Ureter (tissue), 1 donor: ENCODE measurements at places on chromosomes 5 and 9. TPM values are rescaled to one million over a fixed set of nuclear protein-coding genes. Genes with fewer than 3 reads are reported as not detected.

- DNase-seq, result no peak
Observed at GRCh38 chr5:152061095-152061494, 136.4 kb upstream of the GLRA1 start.

GRCh38 chr5:31741496-31741895 is 102.6 kb downstream of the PDZD2 start:
- DNase-seq, result no peak

GRCh38 chr9:35374436-35374835 is 115.5 kb upstream of the RUSC2 start:
- no peak for DNase-seq

- DNase-seq, result no peak
Observed at GRCh38 chr9:69174616-69175463, 763 bp downstream of the TJP2 start.

- no peak for DNase-seq
Observed at GRCh38 chr9:5553211-5553610, 42.9 kb downstream of the PDCD1LG2 start.

- no peak for DNase-seq
Observed at GRCh38 chr5:132070460-132071337, 2.9 kb upstream of the CSF2 start.

- DNase-seq, result no peak
Observed at GRCh38 chr5:177611446-177612214, 11.7 kb downstream of the B4GALT7 start.

- DNase-seq, result no peak
Observed at GRCh38 chr5:26023361-26023760, 1015.0 kb downstream of the CDH9 start.

GRCh38 chr5:21615195-21615765 is 1237.9 kb downstream of the CDH12 start:
- no peak for DNase-seq

GRCh38 chr5:7577381-7577780 is 181.4 kb downstream of the ADCY2 start:
- DNase-seq, result no peak

DNA sequence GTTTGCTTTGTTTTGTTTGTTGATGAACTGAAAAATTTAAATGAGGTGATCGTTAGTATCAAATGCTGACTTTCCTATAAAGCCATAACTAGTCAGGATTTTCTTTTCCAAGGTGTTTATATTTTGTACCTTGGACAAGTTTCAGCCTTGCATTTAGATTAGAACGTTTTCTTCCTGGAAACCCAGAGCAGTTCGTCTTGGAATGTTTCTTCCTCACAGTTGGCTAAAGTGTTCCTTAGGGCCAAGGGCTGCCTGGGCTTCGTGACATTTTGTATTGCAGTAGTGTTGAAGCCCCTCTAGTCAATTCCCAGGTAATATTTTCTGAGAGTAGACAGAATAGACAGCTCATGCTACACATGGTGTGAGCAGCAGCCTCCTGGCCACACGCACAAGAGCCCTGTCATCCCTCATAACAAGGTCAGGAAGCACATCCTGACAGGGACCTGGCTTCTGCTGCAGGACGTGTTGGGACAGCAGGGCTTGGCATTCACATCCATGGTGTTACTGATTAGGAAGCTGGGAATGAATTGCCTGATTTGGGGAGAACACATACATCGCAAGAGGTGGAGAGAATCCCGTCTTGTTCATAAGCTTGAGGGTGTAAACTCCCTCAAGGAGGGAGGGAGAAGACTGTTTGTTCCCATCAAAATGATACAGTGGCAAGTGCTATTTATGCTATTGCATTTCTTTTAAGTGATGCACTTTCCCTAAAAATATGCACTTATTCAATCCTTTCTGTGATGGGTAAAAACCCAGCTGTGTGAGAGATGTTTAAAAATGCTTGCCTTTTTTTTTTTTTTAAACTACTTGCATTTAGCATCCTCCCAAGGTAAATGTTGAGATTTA is 31.7 kb downstream of the FUBP3 start:
- DNase-seq, result no peak

DNA sequence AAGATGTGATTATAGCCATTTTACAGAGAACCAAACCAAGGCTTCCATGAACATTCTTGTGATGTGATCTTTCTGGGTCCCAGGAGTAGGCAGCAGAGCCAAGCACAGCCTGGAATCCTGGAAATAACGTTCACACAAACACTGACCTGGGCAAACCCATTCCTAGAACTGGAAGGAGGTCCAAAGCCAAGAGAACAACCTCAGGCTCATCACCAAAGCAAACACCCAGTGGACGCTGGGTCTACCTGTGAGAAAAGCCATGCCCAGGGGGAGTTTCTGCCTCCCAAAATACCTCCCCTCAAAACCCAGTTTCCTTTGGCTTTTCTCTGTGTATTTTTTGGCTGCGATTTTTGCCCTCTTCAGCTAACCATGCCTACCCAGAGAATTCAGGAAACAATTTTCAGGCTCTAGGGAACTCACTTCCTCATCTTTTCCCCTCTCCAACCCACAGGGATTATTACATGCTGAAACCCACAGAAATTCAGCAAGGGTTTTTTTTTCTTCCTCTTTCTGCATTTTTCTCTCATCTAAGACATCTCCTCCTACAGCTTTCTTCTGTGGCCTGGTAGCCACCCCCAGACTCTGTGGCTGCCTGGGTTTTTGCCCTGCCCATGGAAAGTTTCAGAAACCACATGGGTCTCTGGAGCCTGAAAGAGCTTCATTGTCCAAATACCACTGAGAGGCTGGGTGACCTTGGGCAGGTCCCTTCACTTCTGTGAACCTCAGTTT is 75.0 kb downstream of the TNC start:
- no peak for DNase-seq

GRCh38 chr5:19035816-19036215 is 952.2 kb downstream of the CDH18 start:
- DNase-seq, result no peak

DNA sequence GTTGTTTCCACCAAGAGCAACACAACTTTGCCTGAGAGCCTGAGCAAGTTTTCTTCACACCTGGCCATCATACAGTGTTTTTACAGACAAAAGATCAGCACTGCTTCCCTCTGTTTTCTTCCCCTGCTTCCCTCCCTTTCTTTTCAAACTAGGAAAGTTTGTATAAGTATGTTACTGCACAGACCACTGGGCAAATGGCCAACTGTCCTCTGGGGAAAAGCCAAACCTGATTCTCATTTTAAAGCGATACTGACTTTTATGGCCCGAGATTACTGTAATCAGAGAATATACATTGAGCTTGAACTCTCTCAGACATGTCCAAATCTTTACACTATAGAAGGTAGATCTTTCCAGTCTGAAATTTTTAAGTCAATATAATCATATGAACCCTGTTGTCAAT is 415.0 kb downstream of the NFIB start:
- DNase-seq, result no peak

GRCh38 chr9:123378025-123378424 is 22.0 kb downstream of the CRB2 start:
- no peak for DNase-seq

DNA sequence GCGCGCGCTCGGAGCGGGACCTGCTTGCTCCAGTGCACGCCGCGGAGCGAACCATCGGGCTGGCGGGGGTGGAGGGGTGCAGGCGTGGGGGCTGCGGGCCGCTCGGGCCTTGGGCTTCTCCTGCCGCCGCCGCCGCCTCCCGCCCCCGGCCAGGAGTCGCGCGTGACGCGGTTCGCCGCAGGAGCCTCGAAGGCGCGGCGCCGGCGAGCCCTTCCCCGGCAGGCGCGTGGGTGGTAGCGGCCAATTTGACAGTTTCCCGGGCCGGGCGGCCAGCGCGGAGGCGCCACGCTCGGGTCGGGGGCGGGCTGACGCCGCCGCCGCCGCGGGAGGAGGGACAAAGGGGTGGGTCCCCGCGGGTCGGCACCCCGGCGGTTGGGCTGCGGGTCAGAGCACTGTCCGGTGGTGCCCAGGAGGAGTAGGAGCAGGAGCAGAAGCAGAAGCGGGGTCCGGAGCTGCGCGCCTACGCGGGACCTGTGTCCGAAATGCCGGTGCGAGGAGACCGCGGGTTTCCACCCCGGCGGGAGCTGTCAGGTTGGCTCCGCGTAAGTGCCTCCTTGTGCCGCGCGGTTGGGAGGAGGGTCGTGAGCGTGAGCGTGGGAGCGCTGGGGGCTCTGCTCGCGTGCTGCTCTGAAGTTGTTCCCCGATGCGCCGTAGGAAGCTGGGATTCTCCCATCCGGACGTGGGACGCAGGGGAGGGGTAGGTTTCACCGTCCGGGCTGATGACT is at the start of gene TJP2:
Gene TJP2 (plus strand): TSS at position 387 of the 725 bp plus-strand sequence. CDS start 96 bp downstream, at position 483.
- peak; percentile 67 for DNase-seq

DNA sequence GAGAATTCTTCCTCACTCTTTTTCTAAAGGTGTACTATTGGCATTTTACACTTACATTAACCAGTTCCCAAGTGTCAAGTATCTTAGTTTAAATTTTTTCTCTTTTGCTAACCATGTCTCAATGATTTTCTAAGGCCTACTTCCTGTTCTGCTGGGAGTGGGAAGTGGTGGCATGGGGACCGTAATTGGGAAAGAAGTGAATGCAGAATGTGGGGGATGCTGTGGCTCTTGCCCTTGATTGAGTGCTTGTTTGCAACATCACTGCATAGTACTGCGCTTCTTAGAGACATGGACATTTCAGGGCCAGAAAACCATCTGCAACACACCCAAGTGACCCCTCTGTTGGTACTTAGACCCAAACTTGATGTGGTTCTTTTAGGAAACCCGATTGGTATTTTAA is 32.8 kb downstream of the MRRF start:
- no peak for DNase-seq

- DNase-seq, result no peak
Observed at GRCh38 chr9:123912167-123912897, 17.6 kb downstream of the DENND1A start.

- DNase-seq, result no peak
Observed at GRCh38 chr9:17291766-17292165, 156.9 kb downstream of the CNTLN start.

DNA sequence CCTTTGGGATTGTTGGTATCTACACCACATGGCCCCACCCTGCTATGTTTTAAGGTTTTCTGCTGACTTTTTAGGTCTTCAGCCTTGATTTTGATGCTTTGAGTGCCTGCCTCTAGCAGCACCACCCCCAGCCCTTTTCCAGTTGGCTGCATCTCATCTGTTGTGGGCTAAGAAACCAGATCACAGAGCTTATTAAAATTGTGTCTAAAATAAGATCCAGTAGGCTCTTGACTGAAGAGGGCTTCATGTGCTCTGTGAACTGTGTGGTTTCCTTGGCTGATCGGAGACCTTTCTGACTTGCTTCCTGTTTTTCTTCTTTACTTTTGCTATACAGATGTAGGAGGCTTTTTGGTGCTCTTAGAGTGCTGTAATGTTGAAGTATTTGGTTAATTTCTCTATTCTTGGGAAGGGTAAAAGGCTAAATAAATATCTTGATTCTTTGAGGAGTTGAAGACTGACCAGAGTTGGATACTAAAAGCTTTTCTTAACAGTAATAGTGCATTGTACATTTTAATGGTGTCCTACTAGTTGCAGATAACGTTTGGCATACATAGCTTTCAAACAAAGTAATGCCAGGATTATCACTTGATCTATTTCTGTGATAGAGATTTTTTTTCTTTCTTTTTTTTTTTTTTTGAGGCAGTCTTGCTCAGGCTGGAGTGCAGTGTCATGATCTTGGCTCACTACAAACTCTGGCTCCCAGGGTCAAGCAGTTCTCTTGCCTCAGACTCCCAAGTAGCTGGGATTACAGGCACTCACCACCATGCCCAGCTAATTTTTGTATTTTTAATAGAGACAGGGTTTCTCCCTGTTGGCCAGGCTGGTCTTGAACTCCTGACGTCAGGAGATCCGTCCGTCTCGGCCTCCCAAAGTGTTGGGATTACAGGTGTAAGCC is 4.5 kb downstream of the UBE2D2 start:
- no peak for DNase-seq

DNA sequence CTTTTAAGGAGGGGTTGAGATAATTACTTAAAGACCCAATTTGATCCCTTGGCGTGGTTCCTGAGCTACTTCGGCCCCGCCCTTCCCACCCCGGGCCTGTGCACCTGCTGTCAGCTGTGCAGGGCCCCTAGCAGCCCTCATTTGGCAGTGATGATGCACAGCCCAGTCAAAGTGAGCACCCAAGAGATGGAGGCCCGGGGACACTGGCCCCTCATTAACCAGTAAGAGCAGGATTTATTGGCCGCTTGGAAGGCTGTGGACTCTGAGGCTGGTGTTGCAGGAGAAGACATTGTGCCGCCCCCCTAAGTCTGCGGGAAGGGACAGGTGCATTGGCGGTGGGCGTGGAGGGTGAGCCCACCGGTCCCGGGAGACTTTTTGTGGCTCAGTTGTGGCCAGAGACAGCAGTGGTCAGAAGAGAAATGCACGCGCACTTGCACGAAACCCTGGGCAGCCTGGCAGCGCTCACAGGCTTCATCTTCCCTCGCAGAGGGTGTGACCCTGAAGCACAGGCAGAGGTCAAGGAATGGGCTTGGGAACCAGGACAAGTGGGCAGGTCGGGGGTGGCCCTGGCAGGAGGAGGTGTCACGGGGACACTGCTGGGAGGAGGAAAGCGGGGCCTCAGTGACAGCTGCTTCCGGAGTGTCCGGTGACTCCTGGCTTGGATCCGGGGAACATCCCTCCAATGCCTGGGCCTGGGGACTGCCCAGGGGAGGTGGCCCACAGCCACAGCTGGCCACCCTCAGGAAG is 74.0 kb upstream of the RXRA start:
- no peak for DNase-seq

- no peak for DNase-seq
Observed at GRCh38 chr9:137095664-137096517, 9.1 kb downstream of the MAN1B1 start.

DNA sequence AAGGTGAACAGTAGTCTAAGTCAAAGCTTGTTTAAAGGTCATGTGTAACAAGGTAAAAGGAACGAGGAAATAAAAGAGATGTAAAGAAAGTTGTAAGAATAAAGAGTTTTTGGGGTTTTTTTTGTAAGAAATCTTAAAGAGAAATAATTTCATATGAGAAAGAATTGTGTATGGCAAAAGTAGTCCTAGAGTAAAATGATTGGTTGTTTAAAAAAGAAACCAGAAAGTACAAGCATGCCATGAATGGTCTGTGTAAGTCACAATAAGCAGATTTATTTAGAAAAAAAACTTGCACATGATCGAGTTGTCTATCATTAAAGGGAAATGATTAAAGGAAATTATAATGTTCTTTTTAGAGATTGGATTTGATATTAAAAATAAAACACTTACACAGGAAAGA is 172.6 kb upstream of the TUSC1 start:
- DNase-seq, result no peak

- DNase-seq, result no peak
Observed at GRCh38 chr9:132694144-132694543, 23.9 kb downstream of the GTF3C4 start.

- no peak for DNase-seq
Observed at GRCh38 chr5:128273736-128274135, 190.2 kb downstream of the SLC12A2 start.

GRCh38 chr9:122518226-122518625 is 715 bp upstream of the OR1J4 start:
- no peak for DNase-seq

Gene BAAT
- total RNA-seq, result not detected

Gene TAS2R1
- not detected for total RNA-seq

Gene ADRB2
- 5.7 TPM for total RNA-seq

Gene KIAA1958
- 12.2 TPM for total RNA-seq

Gene SERF1A
- total RNA-seq, result 10.3 TPM

Gene CDH18
- total RNA-seq, result not detected

Gene NFIB
- total RNA-seq, result 99.1 TPM

Gene GZMA
- 2.1 TPM for total RNA-seq
